Astrocyte (in vitro differentiated cells and primary cell): ENCODE measurements at places on chromosomes 3 and 15.

DNA sequence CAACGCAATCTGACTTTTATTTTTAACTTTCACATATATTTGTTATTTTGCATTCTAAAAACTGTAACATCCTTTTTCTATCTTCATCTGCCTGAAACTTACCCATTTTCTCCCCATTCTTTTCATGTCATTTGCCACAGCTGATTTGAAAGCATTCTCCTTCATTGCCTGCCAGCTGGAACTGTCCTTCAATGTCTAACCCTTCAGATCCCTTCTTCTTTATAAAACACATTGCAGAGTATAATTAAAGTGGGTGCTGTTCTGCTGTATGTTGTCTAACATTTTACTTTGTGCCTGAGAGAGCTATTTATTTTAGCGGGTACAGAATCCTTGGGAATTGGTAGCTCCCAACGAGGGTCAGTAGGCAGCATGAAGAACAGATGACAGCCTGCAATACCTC is 827.4 kb downstream of the IGSF11 start:
- DNase-seq: no peak

DNA sequence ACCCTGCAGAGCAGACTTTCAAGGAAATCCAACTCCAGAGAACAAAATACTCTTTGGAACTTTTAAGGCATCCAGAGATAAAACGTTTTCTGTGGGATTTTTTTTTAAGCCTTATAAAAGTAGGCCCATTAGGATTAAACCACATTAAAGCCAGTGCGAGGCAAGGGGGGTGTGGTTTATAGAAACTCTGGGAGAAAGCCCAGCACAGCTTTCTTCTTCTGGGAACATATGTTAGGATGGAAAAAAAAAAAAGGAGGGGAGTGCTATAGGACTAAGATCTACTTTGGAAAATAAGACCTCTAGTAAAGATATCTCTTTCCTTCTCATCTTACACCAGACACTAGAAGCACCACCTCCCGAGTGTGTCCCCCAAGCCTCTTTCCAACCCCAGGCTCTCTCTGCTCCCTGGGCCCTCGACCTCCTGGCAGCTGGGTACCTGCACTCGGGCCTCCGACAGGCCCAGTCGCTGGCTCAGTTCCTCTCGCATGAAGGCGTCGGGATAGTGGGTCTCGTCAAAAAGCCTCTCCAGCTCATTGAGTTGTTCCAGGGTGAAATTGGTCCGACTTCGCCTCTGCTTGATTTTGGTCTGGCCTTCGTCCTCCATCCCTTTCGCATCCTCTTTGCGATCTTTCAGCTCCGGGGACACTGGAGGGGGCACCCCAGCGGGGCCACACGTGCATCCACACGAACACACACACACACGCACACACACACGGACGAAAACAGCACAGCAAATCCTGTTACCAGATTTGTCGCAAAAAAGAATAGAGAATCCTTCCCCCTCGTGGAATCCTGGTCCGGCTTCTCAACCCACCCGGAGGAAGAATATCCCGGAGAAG is 3.8 kb downstream of the SHOX2 start:
- no peak for DNase-seq

DNA sequence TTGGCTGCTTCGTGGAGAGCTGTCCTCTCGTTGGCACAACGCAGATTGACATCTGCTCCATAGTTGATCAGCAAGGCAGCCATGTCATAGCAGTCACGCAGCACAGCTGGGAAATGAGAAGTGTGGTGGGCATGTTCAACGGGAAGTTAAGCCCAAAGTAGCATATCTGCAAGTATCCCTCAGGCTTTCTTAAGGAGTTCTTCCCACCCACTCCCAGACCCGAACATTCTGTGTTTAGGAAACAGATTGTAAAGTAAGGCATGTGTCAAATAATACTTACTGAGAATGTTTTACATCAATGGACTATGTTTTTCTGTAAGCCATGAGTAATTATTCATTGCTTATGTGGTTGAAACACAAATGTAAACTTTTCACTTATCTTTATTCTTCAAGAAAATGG is 9.2 kb downstream of the ASB14 start:
- no peak for DNase-seq

DNA sequence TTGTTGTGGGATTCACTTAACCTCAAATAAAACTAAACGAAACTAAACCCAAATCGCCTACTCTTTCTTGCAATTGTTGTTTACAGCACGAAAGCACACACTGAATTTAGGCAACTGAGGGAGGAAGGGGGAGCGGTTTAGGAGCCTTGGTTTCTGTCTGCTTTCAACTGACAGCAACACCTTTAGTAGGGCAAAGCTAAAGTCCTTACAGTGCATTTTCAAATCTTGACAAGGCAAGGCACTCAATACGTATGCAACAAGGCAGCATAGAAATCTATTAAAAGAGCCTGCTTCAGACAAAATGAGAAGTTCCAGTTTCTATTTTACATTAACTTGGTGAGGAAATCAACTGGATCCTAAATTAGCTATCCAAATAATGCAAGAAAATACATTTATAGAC is 174.6 kb downstream of the CHST2 start:
- DNase-seq: no peak

DNA sequence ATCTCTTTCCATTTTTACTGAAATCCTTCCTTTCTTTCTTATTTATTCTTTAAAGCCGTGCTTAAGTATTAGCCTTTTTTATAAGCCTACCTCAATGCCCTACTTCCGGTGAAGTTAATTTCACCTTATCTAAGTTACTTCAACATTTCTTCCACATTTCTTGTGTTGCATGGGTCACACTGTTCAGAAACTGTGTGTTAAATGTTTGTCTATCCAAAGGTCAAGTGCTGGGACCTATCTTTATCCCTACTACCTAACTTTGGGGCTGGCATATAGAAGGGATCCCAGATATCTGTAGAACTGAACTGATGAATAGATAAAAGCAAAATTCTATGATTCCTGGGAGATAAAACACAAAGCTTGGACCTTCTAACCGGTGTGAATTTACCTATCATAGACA is 332.3 kb upstream of the SATB1 start:
- DNase-seq: no peak
